ENCODE measurements at places on chromosomes 4 and X. TPM values are rescaled to one million over a fixed set of nuclear protein-coding genes. Genes with fewer than 3 reads are reported as not detected.

Gene IL2RG
- total RNA-seq: not detected

Gene COX7B2
- total RNA-seq: not detected

Gene ARL13A
- 0.38 TPM for total RNA-seq

Gene PAK3
- not detected for total RNA-seq

Gene ARFIP1
- 16.3 TPM for total RNA-seq

Gene VEGFD
- total RNA-seq: 0.38 TPM

Gene NAP1L3
- 0.27 TPM for total RNA-seq

Gene IGSF1
- 0.25 TPM for total RNA-seq

Gene SCML1
- total RNA-seq: 6.2 TPM

Gene CHRDL1
- 0.06 TPM for total RNA-seq

Gene SLITRK4
- 0.02 TPM for total RNA-seq

Gene TMPRSS11B
- total RNA-seq: not detected

Gene GYPB
- total RNA-seq: not detected

Gene YY2
- 2.8 TPM for total RNA-seq

Gene ANOS1
- total RNA-seq: 0.03 TPM

Gene KLKB1
- not detected for total RNA-seq

Gene OGT
- 44.1 TPM for total RNA-seq

Gene CTSO
- total RNA-seq: 0.96 TPM

Gene DUSP21
- not detected for total RNA-seq

Gene G3BP2
- total RNA-seq: 105 TPM

Gene GRSF1
- 77.6 TPM for total RNA-seq

Gene OSTC
- 93.6 TPM for total RNA-seq

Gene RCHY1
- 12.5 TPM for total RNA-seq

Gene MAGEE1
- total RNA-seq: 4.9 TPM

Gene ZNF827
- total RNA-seq: 3.1 TPM

Gene SOD3
- total RNA-seq: not detected

Gene CYBB
- total RNA-seq: 0.12 TPM

Gene NLRP2B
- not detected for total RNA-seq

Gene TKTL2
- total RNA-seq: not detected

Gene UGT2B11
- 0.12 TPM for total RNA-seq

Gene MAGEB1
- not detected for total RNA-seq

Gene UGT2B17
- total RNA-seq: not detected

Gene CLIC2
- total RNA-seq: 0.12 TPM

Gene XAGE1A
- 36.0 TPM for total RNA-seq

Gene RGS12
- 8.8 TPM for total RNA-seq

Gene FGFRL1
- 20.1 TPM for total RNA-seq

Gene TRAM1L1
- total RNA-seq: 0.55 TPM

Gene CENPC
- 4.3 TPM for total RNA-seq

Gene TEX13D
- not detected for total RNA-seq

Gene RRH
- total RNA-seq: not detected

Gene BEX5
- total RNA-seq: not detected

Gene PCDH7
- total RNA-seq: 0.09 TPM

Gene AFF1
- 9.9 TPM for total RNA-seq

Gene CDS1
- total RNA-seq: 0.78 TPM

Gene TLR6
- total RNA-seq: 3.7 TPM

Gene PHOX2B
- total RNA-seq: 0.02 TPM

Gene EDNRA
- 0.24 TPM for total RNA-seq

Gene GC
- total RNA-seq: not detected

Gene AR
- 3.1 TPM for total RNA-seq

Gene TEC
- total RNA-seq: 2.2 TPM

Gene PPEF1
- 0.78 TPM for total RNA-seq

Gene EVC
- total RNA-seq: 12.9 TPM

Gene RAB39B
- total RNA-seq: 1.2 TPM

All from A549 treated with CORT108297 at 1 μM for 4 hours (cell line).